ENCODE measurements at places on chromosomes 6 and 20. TPM values are rescaled to one million over a fixed set of nuclear protein-coding genes. Genes with fewer than 3 reads are reported as not detected.

DNA sequence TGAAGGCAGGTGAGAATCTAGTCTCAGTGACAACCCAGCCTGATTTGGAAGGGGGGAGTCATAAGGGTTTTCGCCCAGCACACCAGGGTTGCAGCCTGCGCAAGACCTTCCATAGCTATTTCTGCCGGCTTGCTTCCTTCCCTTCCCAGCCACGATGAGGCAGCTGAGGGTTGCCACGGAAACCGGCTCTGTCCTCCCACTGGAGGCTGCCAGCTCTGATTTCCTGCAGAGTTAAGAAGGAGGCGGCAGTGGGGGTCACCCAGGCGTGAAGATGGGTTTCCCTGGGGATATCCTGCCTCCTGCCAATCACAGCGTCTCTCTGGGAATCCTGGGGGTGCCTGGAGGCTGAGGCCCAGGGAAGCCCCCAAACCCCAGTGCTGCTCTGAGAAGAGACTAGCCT is 23.1 kb upstream of the KCNB1 start:
- no peak for DNase-seq

Gene RAB44
- polyA plus RNA-seq, result not detected

GRCh38 chr20:46930640-46931339 is 36.1 kb downstream of the EYA2 start:
- DNase-seq, result no peak

Gene MATN4
- polyA plus RNA-seq, result not detected

- no peak for DNase-seq
Observed at GRCh38 chr6:155263373-155264063, at the start of gene CLDN20. Gene CLDN20, plus strand, starts transcription at chr6:155264013. Its CDS starts 11,707 bp downstream, at chr6:155275720.

Gene KHDRBS2
- 13.3 TPM for polyA plus RNA-seq

- DNase-seq, result no peak
Observed at GRCh38 chr6:19731282-19731681, 105.9 kb upstream of the ID4 start.

GRCh38 chr6:16519265-16520242 is 241.7 kb downstream of the ATXN1 start:
- no peak for DNase-seq

Gene MYH7B
- not detected for polyA plus RNA-seq

Gene NKAIN2
- not detected for polyA plus RNA-seq

GRCh38 chr6:20817806-20818320 is 283.6 kb downstream of the CDKAL1 start:
- no peak for DNase-seq

- no peak for DNase-seq
Observed at GRCh38 chr20:49890471-49891361, 24.6 kb downstream of the SPATA2 start.

- DNase-seq, result no peak
Observed at GRCh38 chr6:157864185-157864761, 41.2 kb downstream of the SNX9 start.

DNA sequence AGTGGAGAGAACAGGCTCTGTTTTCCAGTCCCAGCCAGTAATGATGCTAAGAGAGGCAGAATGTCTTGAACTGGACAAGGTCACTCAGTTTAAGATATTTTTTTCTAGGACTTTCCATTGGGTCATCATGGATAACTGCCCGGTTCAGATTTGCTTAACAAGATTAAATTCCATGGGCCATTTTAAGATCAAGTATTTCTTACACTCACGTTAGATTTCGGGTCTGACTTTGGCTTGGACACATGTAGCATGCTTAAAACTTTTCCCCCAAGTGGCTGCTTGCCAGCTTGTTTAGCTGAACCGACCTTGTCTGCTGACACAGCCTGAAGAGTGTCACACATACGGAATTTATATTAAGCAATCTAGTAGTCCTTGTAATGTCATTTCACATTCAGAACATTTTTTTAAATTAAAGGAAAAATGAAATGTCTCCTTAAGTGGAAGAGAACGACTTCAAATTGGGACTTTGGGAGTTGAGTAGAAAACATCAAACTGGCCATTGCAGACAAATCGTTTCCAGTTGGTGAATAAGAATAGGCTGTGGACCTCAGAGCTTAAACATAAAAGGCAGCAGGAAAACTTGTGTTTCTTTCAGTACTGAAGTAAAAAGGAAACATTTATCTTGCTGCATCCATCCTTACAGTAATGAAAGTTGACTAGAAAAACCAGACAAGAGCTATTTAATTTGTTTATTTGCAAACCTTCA is 29.0 kb downstream of the ARMC2 start:
- DNase-seq, result no peak

DNA sequence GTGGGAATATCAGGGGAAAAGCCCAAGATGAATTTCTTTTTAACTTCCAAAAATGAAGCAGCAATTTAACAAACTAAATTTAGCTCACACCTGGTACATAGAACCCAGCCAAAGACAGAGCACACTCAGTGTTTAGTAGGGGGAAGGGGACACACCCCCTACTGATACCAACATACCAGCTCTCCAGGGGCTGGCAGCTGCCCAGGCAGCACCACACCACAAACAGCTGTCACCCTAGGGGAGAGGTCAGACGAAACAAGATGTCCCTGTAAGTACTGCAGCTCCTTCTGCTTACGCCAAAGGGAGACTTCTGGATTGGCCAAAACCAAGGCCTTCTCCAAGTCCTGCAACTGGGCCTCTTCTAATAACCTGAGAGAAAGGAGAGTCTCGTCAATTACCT is 26.0 kb downstream of the MDN1 start:
- no peak for DNase-seq

Gene PAK5
- polyA plus RNA-seq, result not detected

GRCh38 chr20:677957-678356 is 2.4 kb upstream of the SCRT2 start:
- no peak for DNase-seq

Gene C20orf204
- not detected for polyA plus RNA-seq

DNA sequence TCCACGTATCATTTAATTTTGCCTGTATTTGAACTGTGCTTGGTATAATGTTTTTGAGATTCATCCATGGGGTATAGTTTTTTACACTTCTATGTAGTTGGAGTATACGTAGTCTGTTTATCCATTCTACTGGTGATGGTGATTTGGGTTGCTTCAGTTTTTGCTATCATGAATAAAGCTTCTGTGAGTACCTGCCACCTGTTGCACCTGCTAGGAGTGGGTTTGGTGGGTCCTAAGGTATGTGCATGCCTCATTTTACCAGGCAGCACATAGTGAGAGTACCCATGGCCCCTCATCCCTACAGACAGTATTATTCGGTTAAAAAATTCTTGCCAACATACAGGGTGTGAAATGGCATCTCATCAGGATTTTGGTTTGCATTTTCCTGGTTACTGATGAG is 92.9 kb downstream of the DNAH8 start:
- no peak for DNase-seq

GRCh38 chr6:41306187-41306854 is 19.8 kb upstream of the TREM1 start:
- peak; percentile 35 for DNase-seq

Gene SLC17A2
- polyA plus RNA-seq, result not detected

Gene SLC22A2
- polyA plus RNA-seq, result not detected

GRCh38 chr20:25000268-25000801 is 7.8 kb upstream of the APMAP start:
- no peak for DNase-seq

DNA sequence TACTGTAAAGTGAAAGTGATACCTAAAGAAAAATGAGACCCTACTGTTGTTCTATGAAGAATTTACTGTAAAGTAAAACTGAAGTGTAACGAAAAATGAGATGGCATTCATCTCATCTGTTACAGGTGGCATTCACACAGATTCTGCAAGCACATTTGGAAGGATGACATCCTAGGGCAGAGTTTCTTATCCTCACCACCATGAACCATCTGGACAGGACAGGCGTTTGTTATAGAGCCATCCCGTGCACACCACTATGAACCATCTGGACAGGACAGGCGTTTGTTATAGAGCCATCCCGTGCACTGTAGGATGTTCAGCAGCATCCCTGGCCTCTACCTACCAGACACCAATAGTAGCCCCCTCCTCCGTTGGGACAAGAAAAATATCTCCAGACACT is 294.8 kb downstream of the GMDS start:
- no peak for DNase-seq

DNA sequence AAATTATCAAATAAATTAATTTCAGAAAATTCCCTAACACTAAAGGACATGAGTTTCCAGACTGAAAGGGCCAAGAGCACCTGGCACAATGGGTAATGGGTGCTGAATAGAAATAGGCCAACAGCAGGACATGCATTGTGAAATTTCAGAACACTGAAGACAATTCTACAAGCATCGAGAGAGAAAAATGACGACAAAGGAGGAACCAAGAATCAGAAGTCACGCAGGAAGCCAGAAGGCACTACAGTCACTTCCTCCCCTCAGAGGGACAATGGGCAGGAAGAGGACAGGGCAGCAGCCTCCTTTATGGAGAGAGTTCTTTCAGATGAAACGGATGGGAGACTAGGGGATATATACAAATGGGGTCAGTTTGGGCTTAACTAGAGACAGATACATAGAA is 29.6 kb downstream of the PCNA start:
- DNase-seq, result peak; percentile 38

Gene CCN6
- polyA plus RNA-seq, result 0.11 TPM

DNA sequence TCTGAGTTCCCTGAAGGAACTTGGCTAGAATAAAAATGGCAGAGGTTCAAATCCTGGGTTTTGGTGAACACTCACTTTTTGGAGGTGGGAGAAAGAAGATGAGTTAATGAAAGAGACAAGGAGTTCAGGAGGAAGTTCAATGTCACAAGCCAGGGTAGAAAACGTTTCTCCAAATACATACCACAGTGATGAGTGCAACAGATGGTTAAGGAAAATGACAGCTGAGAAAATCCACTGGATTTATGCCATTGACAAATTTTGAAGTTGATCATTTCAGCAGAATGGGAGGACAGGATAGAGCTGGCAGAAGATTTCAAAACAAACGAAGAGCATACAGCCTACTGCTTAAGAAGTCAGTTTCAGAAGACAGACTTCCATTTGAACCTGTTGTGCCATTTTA is 122.7 kb downstream of the GFRAL start:
- DNase-seq, result no peak

Gene CEP250
- polyA plus RNA-seq, result 3.4 TPM

Gene PAX1
- not detected for polyA plus RNA-seq

DNA sequence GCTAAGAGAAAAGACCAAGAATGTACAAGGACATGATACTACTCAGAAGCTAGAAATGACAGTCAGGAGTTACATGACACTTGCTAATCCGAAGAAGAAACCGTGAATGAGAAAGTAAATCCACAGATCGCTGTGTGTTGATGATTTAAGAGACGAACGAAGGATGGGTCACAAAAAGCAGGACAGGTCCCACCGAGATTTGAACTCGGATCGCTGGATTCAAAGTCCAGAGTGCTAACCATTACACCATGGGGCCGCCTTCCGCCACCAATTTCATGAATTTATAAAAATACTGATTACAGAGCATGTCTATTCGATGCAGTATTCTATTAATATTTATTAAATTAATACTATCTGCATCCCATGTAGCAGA is 54.0 kb upstream of the BTN3A2 start:
- DNase-seq, result no peak

GRCh38 chr20:11734431-11734830 is 183.3 kb upstream of the BTBD3 start:
- DNase-seq, result no peak

Gene PRRT1
- not detected for polyA plus RNA-seq

DNA sequence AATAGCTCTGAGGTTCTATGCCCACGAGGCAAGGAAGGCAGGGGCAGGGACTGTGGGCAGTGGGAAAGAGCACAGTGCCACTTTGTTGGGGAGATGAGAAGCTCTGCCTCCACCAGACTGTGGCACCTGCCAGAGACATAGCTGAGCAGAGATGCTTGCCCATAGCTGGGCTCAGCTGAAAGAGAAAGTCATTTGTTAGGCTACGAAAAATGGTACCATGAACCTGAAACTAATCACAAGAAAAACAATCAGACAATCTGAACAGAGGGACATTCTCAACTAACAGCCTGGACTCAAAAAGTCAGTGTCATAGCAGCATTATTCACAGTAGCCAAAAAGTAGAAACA is 32.9 kb upstream of the TCP11 start:
- no peak for DNase-seq

Gene PHF1
- 76.2 TPM for polyA plus RNA-seq

- DNase-seq, result no peak
Observed at GRCh38 chr6:43917878-43918382, 147.9 kb downstream of the VEGFA start.

GRCh38 chr6:39057251-39058155 is 8.9 kb downstream of the GLP1R start:
- DNase-seq, result no peak

Data from naive B cell (primary cell).